ENCODE measurements at places on chromosomes 2 and 18.

DNA sequence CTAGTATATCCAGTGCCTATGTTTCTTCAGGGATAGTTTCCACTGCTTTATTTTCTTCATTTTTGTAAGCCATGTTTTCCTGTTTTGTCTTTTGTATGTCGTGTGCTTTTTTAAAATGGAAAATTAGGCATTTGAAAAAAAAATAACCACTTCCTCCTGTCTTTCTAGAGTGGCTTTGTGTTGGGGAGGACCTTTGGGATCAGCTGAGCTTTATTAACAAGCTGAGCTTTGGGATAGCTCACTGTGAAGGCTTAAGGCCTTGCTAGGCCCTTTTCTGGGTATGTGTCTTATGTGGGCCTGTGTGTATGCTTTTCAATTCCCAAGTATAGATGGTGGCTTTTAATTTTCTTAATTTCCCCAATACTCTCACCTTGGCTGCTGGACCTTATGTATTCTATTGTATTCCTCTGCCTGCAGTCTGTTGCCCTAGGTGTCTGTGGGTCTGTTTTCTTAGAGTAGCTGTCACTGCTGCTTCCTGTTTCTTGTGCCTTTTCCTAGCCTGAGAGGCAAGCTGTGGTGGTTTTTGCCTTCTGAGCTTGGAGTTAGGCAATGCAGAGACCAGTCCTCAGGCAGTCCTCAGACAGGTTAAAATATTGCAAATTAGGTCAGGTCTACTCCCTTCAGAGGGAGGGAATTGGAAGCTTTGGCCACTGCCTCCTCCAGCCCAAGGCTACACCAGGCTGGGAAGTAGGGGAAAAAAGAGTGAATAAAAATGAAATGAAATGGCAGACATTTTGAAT, 134.7 kb downstream of the LDLRAD4 start:
- no peak for DNase-seq

DNA sequence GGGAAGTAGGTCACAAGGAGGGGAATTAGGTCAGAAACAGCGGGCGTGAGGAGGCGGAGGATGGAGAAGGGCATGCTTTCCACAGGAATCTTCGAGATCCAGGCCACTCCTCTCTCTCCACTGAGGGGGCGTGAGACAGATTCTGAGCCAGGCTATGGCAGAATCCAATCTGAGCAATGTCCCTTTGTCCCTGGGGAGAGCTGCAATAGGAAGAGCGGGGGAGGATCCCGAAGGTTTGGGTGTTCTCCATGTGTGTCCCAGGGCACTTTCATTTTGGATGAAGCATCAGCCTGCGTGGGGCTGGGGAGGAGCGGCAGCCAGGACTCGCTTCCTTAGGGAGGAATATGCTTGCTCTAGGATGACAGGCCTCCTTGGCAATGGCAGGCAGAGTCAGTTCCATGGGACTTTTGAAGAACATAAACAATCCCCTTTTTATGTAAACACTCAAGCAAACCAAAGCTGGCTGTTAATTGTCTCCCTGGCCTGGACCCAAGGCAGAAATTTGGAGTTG, 84.0 kb downstream of the LIPG start:
- no peak for DNase-seq

GRCh38 chr2:112031473-112032223, 23.4 kb upstream of the TMEM87B start:
- DNase-seq: no peak

- DNase-seq: no peak
Measured at GRCh38 chr2:218980735-218981389, 4.1 kb downstream of the FEV start.

DNA sequence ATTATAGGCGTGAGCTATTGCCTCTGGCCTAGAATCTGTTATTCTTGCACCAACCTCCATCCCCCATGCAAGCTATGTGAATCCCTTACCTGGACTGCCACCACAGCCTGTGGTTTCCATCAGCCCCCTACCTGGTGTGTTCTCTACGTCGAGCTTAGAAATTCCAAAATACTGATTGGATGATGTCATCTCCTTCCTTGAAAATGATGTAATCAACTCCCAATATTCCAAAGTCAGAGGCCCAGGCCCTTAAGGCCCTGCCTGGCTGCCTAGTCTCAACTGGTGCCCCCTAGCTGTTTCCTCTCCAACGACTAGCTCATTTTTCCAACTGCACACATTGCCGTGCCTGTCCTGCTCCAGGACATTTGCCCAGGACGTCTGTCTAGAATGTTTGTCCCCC, 41.3 kb upstream of the GBX2 start:
- no peak for DNase-seq

DNA sequence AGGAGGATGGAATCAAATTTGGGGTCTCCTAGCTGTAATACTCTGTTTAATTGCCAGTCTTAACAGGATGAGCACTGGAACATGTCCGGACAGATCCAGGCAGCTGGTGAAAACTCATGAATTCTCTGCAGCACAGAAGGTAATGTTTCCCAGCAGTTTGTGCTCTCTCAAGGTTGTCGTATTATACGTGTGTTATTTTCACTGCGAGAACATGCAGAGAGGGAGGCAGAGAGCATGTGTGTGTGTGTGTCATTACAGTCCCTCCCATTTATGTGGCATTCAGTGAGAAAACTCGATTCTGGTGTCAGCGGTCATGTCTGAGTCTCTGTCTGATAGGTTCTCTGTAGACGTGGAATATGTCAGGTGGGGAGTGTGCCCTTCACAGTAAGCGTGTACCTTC, 150.2 kb upstream of the POU3F3 start:
- DNase-seq: no peak

DNA sequence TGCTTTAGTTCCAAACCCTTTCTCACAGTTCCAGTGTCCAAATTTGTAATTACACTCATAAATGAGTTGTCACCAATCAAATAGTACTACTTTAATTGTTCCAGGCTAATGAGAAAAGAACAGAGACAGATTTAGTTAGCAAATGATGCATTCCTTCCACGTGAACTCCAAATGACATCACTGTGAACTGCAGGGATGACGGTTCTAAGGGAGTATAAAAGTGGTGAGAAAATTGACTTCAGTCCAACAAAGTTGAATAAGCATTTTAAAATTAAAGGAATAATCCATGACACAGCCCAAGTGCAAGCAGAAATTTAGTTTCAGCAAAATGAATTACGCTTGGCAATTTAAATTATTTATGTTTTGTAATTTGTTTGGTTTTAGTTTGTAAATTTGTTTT, 102.0 kb upstream of the LRATD1 start:
- DNase-seq: no peak

GRCh38 chr2:38185012-38185491, 109.1 kb upstream of the CYP1B1 start:
- DNase-seq: no peak

DNA sequence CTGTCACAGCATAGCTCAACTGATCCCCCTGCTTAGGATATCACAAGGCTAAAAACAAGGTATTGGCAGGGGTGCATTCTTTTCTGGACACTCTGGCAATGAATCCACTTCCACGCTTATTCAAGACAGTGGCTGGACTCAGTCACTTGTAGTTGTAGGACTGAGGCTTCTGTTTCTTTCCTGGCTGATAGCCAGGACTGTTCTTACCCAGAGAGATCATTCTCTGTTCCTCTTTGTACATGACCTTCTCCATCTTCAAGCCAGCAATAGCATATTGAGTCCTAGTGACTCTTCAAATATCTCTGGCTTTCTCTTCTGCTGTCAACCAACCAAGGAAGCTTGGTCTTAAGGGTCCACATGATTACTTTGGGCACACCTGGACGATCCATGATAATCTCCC, 241.3 kb downstream of the RBM43 start:
- no peak for DNase-seq

DNA sequence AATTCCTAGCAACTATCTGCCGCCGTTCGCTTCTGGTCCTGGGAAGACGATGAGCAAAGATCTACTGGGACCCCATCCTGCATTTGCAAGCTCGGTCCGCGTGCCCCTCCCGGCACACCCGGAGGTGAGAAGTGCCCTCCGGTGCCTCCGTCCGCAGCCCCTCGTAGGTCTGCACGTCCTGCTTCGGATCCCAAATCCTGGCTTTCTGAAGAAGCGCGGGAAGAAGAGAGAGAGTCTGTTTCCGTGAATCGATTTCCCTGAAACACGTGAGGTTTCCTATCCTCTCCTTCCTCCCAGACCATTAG, 5.0 kb upstream of the OSR1 start:
- no peak for DNase-seq

DNA sequence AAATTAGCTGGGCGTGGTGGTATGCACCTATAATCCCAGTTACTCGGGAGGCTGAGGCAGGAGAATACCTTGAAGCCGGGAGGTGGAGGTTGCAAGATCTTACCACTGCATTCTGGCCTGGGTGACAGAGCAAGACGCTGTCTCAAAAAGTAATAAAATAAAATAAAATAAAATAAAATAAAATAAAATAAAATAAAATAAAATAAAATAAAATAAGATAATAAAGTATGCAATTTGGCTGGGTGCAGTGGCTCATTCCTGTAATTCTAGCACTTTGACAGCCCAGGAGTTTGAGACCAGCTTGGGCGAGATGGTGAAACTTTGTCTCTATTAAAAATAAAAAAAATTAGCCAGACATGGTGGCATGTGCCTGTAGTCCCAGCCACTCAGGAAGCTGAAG, 85.6 kb upstream of the XPO1 start:
- no peak for DNase-seq

DNA sequence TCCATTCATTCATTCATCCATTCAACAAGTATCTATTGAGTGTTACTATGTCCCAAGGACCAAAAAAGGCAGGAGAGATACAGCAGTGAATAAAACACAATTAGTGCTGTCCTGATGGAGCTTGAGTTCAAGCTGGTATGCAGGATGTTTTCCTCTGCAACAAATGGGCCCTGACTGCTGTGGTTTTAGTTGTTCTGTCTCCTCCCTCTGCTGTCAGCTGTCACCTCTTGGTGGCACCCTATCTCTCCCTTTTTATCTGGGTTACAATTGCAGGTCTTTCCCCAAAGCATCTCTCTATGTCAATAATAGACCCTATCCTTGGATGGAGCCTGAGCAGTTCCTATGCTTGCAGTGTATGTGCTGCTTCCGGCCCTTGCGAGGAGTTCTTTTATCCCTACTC, 304.8 kb downstream of the PDE11A start:
- DNase-seq: no peak

DNA sequence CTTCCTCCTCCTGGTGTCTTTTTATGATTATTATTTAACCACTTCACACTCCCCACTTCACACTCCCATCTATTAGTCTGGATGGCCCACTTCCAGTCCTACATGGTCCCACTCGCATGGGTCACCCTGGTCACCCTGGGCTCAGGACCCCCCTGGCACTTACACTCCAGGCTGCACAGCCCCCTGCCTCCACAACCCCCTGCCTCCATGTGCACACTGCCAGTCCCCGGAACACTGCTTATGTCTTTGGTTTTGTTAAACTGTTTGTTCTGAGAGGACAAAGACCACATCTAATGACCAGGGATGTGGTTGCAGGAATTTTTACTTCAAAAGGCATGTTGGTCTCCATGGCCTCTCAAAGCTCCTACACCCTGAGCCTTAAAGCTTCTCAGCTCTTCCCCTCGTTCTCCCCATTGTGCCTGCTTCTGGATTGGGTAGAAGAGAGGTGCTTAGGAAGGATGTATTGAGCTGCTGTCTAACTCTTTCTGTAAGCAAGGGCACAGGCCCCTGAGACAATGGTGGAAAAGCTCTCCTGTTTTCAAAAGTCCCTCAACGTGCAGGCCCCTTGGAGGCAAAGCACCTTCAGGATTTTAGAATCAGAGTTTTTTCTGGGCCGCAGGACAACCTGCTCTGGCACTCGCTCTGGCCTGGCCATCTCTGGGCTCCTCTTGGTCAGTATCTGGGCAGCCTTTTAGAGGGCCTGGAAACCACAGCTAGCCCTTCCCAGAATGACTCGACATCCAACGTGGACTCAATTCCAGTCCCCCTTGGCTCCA, 150.0 kb upstream of the HAAO start:
- DNase-seq: no peak

GRCh38 chr18:44039826-44040225, 640.9 kb upstream of the SETBP1 start:
- DNase-seq: no peak

DNA sequence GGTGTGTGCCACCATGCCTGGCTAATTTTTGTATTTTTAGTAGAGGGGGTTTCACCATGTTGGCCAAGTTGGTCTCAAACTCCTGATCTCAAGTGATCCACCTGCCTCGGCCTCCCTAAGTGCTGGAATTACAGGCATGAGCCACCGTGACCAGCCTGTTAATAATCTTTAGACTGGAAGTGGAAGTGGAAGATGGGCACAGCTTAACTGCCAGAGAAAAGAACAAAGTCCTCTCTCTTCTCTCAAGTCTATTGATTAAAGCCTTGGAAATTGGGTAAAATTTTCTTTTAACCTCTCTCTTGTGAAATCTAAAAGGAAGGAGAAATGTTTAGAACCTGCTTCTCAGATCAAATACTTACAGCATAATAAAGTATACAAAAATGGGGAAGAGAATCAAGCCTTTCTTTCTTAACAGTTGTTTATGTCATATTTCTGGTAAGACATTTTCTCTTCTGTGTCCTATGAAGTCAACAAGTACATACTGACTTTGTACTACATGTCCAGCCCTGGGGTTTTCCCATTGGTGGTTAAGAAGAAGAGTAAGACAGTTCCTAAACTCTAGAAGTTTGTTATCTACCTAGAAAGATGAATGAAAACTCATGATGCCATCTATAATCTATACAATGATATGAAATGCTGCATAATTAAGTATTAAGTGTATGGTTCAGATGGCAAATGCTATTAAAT, 4.6 kb downstream of the TMEM169 start:
- no peak for DNase-seq

- DNase-seq: no peak
Measured at GRCh38 chr18:48934723-48935432, 15.9 kb downstream of the SMAD7 start.

- no peak for DNase-seq
Measured at GRCh38 chr18:74228312-74228711, 63.5 kb downstream of the CYB5A start.

DNA sequence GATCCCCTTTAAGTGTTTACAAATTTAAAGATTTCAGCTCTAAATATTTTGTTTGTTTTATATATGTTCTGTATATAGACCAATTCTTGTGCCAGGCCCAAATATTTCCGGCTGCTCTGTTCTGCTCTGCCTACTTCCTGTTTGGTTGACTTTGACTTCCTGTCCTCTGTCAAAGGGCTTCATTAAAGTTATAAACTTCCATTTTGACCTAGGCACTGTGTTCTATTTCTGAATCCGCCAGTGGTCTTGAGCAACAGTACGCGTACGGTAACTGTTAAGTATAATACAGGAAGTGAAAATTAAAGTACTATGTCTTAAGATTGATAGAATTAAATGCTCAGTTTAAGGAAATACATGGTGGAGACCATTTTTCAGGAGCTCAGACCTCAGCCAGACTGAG, 13.5 kb upstream of the REL start:
- DNase-seq: no peak

DNA sequence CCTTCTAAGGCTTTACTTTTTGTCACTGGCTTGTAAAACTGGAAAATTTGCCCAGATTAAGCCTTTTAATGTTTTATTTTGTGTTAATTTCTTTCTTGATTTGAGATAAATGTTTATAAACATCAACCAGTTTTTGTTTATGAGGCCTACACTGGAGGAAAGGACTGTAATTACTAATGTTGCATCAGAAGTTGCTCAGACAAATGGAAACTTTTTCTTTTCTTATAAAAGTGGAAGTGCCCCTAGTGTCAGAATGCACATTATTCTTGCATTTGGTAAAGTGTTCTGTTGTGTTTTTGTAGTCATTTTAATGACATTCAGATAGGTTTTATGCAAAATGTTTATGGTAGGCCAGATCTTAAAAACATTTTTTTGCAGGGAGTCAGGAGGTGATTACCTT, 25.3 kb downstream of the LCLAT1 start:
- no peak for DNase-seq

- no peak for DNase-seq
Measured at GRCh38 chr2:180652794-180653193, 327.6 kb upstream of the UBE2E3 start.

GRCh38 chr2:30439296-30439695, 7.8 kb upstream of the LCLAT1 start:
- DNase-seq: no peak

GRCh38 chr2:109089602-109090300, 39.3 kb upstream of the SH3RF3 start:
- DNase-seq: no peak

All from stimulated activated naive CD8-positive, alpha-beta T cell treated with anti-CD3 and anti-CD28 coated beads, Interleukin-15, Interleukin-2, amounts not matched to agents 100 U/mL and 50 U/mL, for 24 hours (primary cell).